ENCODE measurements at places on chromosomes 1 and 21. TPM values are rescaled to one million over a fixed set of nuclear protein-coding genes. Genes with fewer than 3 reads are reported as not detected.

DNA sequence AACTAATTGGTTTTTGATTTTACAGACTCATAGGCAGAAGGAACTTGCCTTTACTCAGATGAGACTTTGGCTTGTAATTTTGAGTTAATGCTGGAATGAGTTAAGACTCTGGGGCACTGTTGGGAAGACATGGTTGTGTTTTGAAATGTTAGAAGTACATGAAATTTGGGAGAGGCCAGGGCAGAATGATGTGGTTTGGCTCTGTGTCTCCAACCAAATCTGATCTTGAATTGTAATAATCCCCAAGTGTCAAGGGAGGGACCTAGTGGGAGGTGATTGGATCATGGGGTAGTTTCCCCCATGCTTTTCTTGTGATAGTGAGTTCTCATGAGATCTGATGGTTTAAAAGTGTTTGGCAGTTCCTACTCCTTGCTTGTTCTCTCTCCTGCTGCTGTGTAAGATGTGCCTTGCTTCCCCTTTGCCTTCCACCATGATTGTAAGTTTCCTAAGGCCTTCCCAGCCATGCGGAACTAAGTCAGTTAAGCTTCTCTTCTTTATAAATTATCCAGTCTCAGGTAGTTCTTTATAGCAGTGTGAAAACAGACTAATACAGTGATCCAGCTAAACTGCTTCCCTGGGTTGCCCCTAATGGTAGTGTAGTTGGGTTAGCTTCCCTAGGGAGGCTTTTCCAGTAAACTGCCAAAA, 10.2 kb downstream of the CPT2 start:
- DNase-seq = peak; percentile 55

- DNase-seq = no peak
These were observed 24.4 kb downstream of the SLC45A1 start for GRCh38 chr1:8342325-8342724.

DNA sequence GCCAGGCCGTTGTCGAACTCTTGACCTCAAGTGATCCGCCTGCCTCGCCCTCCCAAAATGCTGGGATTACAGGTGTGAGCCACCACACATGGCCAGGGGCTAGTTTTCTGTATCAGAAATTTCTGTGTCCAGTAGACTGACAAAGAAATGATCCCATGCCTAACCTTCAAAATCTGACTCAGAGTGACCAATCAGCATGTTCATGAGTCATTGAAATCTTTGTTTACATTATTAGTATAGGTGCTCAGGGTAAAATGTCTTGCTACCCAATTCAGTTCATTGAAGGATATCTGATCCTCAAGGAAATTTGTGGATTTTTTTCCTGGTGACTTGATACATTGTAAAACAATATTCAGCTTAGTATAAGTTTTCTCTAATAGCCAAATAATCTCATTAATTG, 11.0 kb upstream of the LDLRAD2 start:
- no peak for DNase-seq

The IL20 gene
- total RNA-seq = not detected

The RPTN gene
- not detected for total RNA-seq

DNA sequence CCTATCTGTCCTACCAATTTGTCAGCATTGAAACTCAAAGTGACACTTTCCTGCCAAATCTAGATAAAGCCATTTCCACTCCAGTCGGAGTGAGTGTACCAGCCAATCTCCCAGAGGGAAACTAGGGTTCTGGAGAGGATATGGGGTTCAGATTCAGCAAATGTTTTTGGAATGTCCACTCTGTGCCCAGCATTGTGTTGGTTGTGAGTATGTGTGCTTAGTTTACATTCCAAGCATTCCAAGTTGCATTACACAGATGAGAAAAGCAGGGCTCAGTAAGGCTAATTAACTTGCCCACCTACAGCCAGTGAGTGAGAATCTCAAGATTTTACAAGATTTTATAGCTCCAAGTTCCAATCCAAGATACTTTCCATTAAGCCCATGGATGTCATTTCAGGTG, 26.4 kb upstream of the RGS16 start:
- no peak for DNase-seq

The AMY1C gene
- not detected for total RNA-seq

- peak; percentile 86 for DNase-seq
These were observed 36.3 kb upstream of the PAXBP1 start for GRCh38 chr21:32807717-32808380.

DNA sequence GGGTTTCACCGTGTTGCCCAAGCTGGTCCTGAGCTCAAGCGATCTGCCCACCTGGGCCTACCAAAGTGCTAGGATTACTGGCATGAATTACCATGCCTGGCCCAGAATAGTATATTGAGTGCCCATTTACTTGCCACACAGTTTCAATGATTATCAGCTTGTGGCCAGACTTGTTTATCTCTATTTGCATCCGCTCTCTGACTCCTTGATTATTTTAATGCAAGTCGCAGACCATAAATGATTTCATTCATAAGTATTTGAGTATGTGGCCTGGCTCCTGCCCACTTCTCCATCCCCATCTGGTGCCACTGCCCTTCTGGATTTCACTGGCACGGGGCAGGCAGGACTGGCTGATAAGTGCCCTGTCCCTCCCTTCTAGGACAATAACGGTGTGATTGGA, 18.2 kb upstream of the TRNAU1AP start:
- DNase-seq = no peak

DNA sequence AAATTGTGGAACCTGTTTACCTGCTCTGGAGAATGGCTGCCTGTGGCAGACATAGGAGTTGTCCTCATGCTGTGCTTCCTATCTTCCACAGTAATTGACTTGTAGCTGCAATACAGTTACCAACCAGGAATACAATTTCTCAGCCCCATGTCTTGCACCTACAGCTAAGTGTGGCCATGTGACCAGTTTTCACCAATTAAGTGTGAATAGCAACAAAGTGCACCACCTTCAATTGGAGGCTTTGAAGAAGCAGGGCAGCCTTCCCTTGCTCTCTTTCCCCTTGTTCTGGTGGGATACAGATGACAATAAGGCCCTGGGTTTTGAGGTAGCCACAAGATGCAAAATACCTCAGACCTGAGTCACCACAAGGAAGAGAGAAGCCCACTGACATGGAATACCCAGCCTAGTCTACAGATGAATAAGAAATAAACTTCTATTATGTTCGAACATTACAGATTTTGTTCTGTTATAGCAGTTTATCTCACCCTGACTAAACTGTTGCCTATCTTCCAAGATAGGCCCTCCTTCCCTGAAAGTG, 70.2 kb upstream of the S1PR1 start:
- no peak for DNase-seq

DNA sequence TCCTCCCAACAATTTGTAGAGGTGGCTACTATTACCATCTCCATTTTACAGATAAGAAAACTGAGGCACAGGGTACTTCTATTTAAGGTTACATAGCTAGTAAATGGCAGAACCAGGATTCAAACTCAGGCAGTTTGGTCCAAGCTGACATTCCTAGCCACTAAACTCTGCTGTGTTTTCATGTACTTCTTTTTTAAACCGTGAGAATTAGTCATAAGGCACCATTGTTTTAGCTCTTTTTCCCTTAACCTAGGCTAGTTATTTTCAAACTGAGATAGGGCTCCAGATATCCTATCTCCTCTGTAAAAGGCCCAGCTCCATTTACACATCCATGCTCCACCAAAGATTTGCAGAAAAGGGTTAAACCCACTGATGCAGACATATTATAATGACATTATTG, 92.9 kb downstream of the PTPN14 start:
- peak; percentile 52 for DNase-seq

The NLRP3 gene
- under 0.01 TPM for total RNA-seq

The CFAP57 gene
- 0.45 TPM for total RNA-seq

- DNase-seq = peak; percentile 14
These were observed 551 bp downstream of the ZRANB2 start for GRCh38 chr1:71080230-71080738.

The TFAP2E gene
- 0.18 TPM for total RNA-seq

The NR0B2 gene
- not detected for total RNA-seq

DNA sequence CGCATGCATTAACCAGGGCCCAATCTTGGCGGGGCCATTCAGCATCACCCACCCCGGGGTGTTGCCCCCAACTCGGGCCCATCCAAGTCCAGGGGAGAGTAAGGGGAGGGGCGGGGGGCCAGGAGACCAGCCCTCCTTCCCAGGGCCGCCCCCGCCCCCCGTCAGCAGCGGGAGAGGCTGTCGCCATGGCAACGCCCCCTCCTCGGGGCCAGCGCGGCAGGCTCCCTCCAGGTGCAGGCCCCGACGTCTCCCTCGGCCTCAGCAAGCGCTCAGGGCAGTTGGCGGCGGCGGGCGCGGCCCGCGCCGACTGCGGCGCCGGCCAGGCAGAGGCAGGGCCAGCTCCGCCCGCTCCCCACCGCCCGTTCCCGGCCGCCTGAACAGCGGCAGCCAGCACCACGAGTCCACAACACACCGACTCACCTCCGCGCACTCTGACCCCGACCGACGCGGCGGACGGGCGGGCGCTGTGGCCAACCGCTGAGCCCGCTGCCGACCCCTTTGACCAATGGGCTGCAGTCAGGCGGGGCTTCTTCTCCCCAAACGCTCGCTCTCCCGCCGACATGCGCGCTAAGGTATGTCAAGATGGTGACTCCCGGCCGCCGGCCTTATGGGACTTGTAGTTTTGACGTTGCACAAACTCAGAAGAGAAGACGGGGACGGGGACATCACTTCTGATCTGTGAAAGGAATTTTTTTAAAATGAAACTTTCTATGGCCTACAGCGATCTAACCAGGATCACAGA, at the start of gene ERI3:
Gene ERI3, minus strand, starts transcription at position 418 of the 742 bp plus-strand sequence. Its CDS starts 231 bp downstream, at position 187.
- peak; percentile 96 for DNase-seq

The CD160 gene
- total RNA-seq = not detected

DNA sequence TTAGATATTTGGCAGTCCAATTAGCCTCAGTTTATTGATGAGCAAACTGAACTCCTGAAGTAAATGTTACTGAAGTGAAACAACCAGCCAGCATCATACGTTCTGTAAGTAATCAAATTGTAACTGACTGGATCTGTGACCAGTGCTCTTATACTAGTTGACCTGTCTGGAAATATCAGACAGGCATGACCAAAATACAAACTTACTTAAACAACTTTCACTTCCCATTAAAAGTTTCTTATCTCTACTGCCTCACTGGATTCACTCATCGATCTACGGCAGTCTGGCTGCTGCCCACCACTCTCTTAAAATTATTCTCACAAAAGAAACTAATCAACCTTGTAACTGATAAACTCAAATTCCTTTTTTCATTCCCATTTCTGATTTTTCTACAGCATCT, 56.4 kb downstream of the WDR3 start:
- no peak for DNase-seq

- DNase-seq = peak; percentile 76
These were observed 14.3 kb downstream of the ADAMTSL4 start for GRCh38 chr1:150563340-150564038.

The TMEM200B gene
- 9.5 TPM for total RNA-seq

The CERS2 gene
- total RNA-seq = 138 TPM

The LRRC53 gene
- total RNA-seq = not detected

DNA sequence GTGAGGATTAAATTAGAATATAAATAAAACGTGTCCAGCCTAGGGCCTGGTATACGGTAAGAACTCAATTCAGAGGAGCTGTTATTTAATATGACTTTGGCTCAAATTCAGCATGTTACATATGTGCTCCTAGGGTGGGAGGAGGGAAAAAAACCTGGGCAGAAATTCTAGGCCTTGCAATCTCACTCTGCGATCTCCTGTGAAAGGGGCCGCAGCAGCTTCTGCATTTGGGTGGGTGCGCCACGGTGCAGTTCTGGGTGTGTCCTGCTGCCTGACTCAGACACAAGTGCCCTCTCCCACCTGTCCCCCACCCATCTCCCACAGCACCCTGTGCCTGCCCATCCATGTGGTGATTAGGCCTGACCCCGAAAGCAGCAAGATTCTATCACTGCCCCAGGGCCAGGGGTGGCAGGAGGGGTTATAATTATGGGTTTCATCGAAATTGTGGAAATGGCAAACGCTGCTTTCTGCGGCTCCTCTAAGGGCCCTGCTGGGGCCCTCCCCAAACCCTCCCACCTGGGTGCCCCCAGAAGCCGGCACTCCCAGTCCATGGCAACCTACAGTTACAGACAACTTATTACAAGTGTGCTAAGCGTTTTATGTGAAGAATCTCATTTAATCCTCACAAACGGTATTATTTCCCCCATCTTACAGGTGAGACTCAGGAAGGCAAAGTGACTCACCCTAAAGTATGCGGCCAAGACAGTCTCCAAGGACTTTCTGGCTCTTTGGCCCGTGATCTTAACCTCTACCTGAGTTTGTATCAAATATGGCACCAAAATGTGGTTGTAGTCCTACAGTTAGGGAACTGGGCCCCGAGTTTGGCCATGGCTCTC, 25.5 kb upstream of the GRHL3 start:
- DNase-seq = no peak

DNA sequence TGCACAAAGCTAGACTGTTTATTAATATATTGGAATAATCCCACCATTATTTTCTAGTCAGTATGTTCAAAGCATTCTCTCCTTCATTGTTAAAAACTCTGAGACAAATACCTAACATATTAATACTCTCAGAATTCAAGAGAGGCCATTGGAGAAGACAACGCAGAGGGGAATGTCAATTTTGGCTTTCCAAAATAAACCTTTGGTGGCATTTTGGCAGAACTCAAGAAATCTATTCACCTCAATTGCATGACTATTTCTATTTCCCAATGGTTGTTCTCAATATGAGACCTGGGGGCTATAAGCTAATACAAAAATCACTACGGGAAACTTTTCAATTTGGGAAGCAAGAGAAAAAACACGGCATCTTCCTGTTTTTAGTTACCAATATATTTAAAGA, 58.5 kb downstream of the RUSC1 start:
- DNase-seq = peak; percentile 81

GRCh38 chr1:63632110-63632509, 38.9 kb downstream of the PGM1 start:
- no peak for DNase-seq

- DNase-seq = no peak
These were observed 37.3 kb upstream of the SIPA1L2 start for GRCh38 chr1:232667094-232667777.
